ENCODE measurements at places on chromosomes 2 and 18. TPM values are rescaled to one million over a fixed set of nuclear protein-coding genes. Genes with fewer than 3 reads are reported as not detected.

Gene SOWAHC
- total RNA-seq = 14.1 TPM

Gene ANKRD12
- total RNA-seq = 79.7 TPM

Gene GATA6
- 129 TPM for total RNA-seq

Gene KIF5C
- 4.4 TPM for total RNA-seq

Gene CERS6
- total RNA-seq = 29.3 TPM

Gene DLGAP1
- 9.8 TPM for total RNA-seq

Gene SLC30A3
- total RNA-seq = not detected

Gene VWA3B
- total RNA-seq = 1.1 TPM

Gene ASB3
- 21.7 TPM for total RNA-seq

Gene KATNAL2
- 5.1 TPM for total RNA-seq

GRCh38 chr2:68294913-68295312 is 24.8 kb downstream of the CNRIP1 start:
- no peak for DNase-seq
- no peaks in the 10 kb centered on the region for H3K36me3 ChIP-seq
- H3K27me3 ChIP-seq = no peaks in the 10 kb centered on the region
- H3K4me1 ChIP-seq = no peaks in the 10 kb centered on the region

DNA sequence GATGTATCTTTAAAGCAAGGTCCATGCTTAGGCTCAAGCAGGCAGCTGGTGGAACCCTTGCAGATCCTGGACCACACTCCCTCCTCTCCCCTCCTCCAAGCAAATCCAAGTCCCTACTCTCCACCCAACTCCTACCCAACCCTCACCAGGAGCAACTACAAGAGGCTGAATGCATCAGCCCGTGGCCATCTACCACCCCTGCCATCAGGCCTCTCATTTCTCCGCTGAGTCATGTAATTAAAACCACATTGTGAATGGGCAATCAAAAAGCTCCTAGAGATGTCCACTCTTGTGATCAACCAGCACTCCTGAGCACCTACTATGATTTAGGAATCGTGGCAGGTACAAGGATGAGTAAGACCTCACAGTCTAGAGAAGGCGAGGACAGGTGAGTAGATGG is 142.2 kb upstream of the CAPN13 start:
- H3K27ac ChIP-seq = no peak overlapping the region
- no peaks in the 10 kb centered on the region for H3K27me3 ChIP-seq
- no peaks in the 10 kb centered on the region for H3K4me1 ChIP-seq
- no peak for DNase-seq

DNA sequence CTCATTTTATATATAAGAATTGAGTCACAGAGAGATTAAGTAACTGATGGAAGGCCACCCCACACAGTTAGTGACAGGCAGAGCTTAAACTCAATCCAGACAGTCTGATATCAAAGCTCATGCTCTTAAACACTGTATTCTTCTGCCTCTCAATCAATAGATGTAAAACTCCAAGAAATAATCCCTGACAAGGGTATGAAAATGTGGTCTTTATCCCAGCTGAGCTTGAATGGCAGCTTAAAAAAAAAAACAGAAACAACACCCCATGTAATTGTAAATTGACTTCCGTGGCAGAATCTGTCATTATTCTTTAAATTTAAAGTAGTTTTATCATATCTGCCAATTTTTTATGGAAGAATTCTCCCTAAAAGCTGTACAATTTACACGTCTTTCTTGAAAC is 60.1 kb downstream of the RAB27B start:
- no peak for DNase-seq
- no peak overlapping the region for H3K4me3 ChIP-seq
- no peaks in the 10 kb centered on the region for H3K27me3 ChIP-seq
- H3K4me1 ChIP-seq = no peaks in the 10 kb centered on the region

- no peaks in the 10 kb centered on the region for H3K27me3 ChIP-seq
- no peak for DNase-seq
- H3K4me1 ChIP-seq = peaks cover 2% of the 10 kb centered on the region
- H3K36me3 ChIP-seq = no peaks in the 10 kb centered on the region
Measured at GRCh38 chr18:74520096-74520833, 14.0 kb upstream of the CNDP1 start.

DNA sequence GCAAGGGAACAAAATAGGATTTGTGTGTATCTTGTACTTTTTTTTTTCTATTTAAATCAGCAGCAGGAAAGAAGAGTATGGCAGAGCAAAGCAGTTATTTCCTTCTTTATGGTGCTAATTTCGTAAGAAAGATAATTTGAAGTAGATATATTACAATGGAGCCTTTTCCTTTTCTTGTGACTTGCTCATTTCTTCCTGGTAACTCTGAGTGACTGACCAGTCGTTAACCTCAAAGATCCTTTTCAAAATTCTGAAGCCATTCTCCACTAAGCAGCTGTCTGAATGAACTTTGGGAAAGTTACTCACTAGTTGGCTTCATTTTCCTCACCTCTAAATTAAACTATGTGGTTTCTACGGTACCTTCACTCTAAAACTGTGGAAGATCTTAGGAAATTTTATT is 24.6 kb downstream of the AFTPH start:
- no peaks in the 10 kb centered on the region for H3K36me3 ChIP-seq
- H3K27ac ChIP-seq = no peak overlapping the region
- no peak for DNase-seq
- H3K4me3 ChIP-seq = no peak overlapping the region
- H3K4me1 ChIP-seq = no peaks in the 10 kb centered on the region
- H3K27me3 ChIP-seq = no peaks in the 10 kb centered on the region

GRCh38 chr18:28175150-28175929 is 1.6 kb downstream of the CDH2 start:
- no peaks in the 10 kb centered on the region for H3K27me3 ChIP-seq
- no peaks in the 10 kb centered on the region for H3K36me3 ChIP-seq
- DNase-seq = no peak
- no peak overlapping the region for H3K27ac ChIP-seq
- H3K4me3 ChIP-seq = peak overlapping the region; percentile 39

- no peak overlapping the region for H3K27ac ChIP-seq
- DNase-seq = no peak
- H3K4me1 ChIP-seq = no peaks in the 10 kb centered on the region
- no peak overlapping the region for H3K4me3 ChIP-seq
- H3K36me3 ChIP-seq = no peaks in the 10 kb centered on the region
- no peaks in the 10 kb centered on the region for H3K27me3 ChIP-seq
Measured at GRCh38 chr18:59792353-59792752, 95.1 kb upstream of the CCBE1 start.

DNA sequence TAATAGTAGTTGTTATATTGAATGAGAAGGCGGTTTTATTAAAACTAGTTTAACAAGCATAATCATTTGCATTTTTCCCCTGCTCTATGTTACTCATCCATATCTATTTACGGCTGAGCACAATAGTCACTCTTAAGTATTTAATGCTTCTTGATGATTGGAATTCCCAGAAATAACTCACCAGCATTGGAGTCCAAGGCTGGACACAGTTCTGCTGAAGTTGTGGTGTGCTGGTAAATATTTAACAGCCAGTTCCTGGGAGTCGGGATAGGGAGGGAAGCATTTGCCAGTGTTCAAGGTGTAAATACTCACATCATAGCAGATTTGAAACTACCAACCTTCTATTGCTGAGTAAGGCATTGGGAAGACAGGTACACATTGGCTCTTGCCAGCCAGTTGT is 315.1 kb downstream of the MTX2 start:
- no peak overlapping the region for H3K27ac ChIP-seq
- H3K4me3 ChIP-seq = no peak overlapping the region
- no peaks in the 10 kb centered on the region for H3K36me3 ChIP-seq
- H3K4me1 ChIP-seq = peaks cover 5% of the 10 kb centered on the region

- H3K27ac ChIP-seq = peak overlapping the region; percentile 97
- peak overlapping the region; percentile 65 for H3K4me3 ChIP-seq
- DNase-seq = peak; percentile 58
- H3K36me3 ChIP-seq = no peaks in the 10 kb centered on the region
- H3K4me1 ChIP-seq = peaks cover 5% of the 10 kb centered on the region
- no peaks in the 10 kb centered on the region for H3K27me3 ChIP-seq
Measured at GRCh38 chr2:219570194-219570923, 980 bp downstream of the OBSL1 start.

DNA sequence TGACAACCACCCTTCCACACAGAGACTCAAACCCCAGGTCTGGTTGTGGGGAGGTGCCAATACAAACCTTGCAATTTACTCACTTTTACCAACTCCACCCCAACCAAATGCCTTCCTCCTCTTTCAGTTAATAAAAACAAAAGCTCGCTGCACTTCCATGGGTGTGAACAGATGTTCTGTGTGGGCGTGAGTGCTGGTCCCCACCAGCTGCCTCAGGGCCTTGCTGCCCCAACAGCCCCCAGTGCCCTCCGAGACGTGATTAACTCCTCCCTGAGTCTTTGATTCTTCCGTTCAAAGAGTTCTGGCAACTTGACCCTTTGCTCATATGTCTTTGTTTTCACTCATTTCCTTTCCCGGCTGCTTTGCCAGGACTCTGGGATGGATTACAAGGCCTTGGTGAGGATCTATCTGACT is 258.9 kb upstream of the CXCR4 start:
- H3K4me3 ChIP-seq = no peak overlapping the region
- no peaks in the 10 kb centered on the region for H3K36me3 ChIP-seq
- H3K27me3 ChIP-seq = no peaks in the 10 kb centered on the region
- DNase-seq = no peak

DNA sequence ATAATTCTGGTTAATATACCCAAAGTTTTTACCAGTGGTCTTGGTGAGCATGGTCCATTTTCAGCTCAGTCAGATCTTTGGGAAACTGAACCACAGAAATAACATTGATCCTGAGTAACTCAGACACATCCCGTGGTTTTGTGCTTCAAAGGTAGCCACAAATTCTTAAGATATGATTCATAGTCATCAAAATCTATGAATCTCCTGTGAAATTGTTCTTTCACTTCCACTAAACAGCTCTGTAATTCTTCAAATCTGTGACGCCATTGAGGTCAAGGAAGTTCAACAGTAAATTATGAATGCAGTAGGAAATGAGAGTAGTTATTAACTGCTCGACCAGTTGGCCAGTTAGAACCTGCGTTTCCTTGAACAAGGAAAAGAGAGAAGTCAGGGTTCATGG is 147.3 kb downstream of the IRS1 start:
- peaks cover 2% of the 10 kb centered on the region for H3K4me1 ChIP-seq
- no peaks in the 10 kb centered on the region for H3K27me3 ChIP-seq
- no peaks in the 10 kb centered on the region for H3K36me3 ChIP-seq
- H3K27ac ChIP-seq = no peak overlapping the region
- H3K4me3 ChIP-seq = no peak overlapping the region

- peak overlapping the region; percentile 15 for H3K27ac ChIP-seq
- no peaks in the 10 kb centered on the region for H3K27me3 ChIP-seq
- DNase-seq = no peak
- H3K36me3 ChIP-seq = no peaks in the 10 kb centered on the region
- H3K4me1 ChIP-seq = peaks cover 7% of the 10 kb centered on the region
Measured at GRCh38 chr2:28423856-28424605, 31.4 kb downstream of the FOSL2 start.

- H3K27ac ChIP-seq = peak overlapping the region; percentile 30
- H3K4me1 ChIP-seq = no peaks in the 10 kb centered on the region
- peak overlapping the region; percentile 44 for H3K4me3 ChIP-seq
Measured at GRCh38 chr2:15941871-15942710, 1.7 kb downstream of the MYCN start.

DNA sequence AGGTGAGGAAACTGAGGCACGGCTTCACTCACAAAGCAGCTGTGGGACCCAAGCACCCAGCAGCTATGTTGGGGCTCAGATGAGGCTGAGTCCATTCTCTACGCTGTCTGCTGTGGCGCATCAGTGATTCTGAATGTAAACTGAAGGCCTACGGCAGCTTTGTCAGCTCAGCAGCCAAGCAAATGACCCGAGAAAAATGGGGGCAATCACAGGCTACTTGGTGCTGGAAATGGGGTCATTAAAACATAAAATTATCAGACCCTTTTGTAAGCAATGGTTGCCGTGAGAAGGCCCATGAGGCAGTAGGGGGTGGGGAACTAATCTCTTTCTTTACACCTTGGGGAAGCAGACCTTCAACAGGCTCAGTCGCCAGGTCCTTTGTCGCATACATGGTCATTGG is 84.0 kb upstream of the ZCCHC2 start:
- no peaks in the 10 kb centered on the region for H3K36me3 ChIP-seq
- peaks cover 4% of the 10 kb centered on the region for H3K4me1 ChIP-seq
- no peaks in the 10 kb centered on the region for H3K27me3 ChIP-seq

DNA sequence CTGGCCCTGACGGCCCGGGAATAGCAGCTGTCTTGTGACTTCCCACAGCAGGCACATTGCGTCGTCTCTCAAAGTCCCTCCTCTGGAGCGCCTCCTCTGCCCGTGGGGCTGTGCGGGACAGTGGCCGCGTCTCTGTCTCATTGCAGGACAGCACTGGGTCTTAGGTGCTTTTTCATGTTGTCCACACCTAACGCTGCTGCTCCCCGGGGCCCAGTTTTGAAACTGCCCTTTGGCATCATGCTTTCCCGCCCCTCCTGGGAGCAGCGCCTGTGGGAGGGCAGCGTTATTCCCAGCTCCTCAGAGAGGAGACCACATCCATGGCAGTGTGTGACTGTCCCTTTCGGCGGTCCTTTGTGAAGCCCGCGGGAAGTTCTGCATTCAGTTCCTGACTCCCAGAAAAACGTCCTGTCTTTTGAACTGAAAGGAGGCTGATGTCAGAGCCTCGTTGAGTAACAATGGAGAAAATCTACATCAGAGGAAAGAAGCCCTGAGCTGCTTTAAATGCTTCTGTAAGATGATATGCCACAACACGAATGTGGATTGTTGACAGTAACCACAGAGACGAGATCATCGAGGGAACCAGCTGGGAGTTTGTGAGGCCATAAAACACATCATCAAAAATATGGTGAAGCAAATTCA is 226.0 kb downstream of the FAM210A start:
- no peak overlapping the region for H3K4me3 ChIP-seq
- no peaks in the 10 kb centered on the region for H3K36me3 ChIP-seq
- H3K27me3 ChIP-seq = no peaks in the 10 kb centered on the region

GRCh38 chr2:111618226-111618977 is 265.6 kb downstream of the ANAPC1 start:
- H3K4me1 ChIP-seq = peaks cover 4% of the 10 kb centered on the region
- H3K27ac ChIP-seq = no peak overlapping the region

DNA sequence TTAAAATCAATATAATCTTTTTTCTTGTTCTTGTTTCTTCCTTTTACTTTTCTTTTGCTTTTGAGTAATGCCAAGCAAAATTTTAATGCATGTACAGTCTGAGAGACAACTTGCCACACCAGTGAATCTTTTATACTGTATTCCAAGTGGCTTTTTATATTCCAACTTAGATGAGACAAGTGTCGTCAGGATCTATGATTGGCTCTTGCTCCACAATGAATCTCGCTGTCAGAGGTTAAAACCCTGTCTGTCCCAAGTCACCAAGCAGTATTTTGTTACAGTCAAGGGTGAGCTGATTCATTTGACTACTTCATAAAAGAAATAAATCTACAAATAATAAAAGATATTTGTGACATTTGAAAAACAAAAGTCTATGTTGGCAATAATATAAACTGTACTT is at the start of gene MSTN:
Gene MSTN (minus strand): TSS at position 129 of the 400 bp plus-strand sequence. CDS start 133 bp downstream, outside the sequence.
- no peaks in the 10 kb centered on the region for H3K27me3 ChIP-seq
- no peaks in the 10 kb centered on the region for H3K4me1 ChIP-seq
- DNase-seq = no peak
- no peak within 1 kb of the TSS for H3K4me3 ChIP-seq
- H3K27ac ChIP-seq = no peak within 1 kb of the TSS
